ENCODE measurements at places on chromosomes 4 and X. TPM values are rescaled to one million over a fixed set of nuclear protein-coding genes. Genes with fewer than 3 reads are reported as not detected.

The RASL11B gene
- total RNA-seq: not detected

The KLHL13 gene
- 0.38 TPM for total RNA-seq

The CCDC110 gene
- total RNA-seq: 0.25 TPM

The SGCB gene
- total RNA-seq: 9.4 TPM

The SAGE1 gene
- total RNA-seq: not detected

The PI4K2B gene
- total RNA-seq: 19.7 TPM

The APEX2 gene
- total RNA-seq: 8.2 TPM

The HMGN5 gene
- 1.1 TPM for total RNA-seq
